ENCODE measurements at places on chromosomes 7 and 10.
A peak's percentile ranks its signal among the peaks of the same experiment; 100 is the strongest.

DNA sequence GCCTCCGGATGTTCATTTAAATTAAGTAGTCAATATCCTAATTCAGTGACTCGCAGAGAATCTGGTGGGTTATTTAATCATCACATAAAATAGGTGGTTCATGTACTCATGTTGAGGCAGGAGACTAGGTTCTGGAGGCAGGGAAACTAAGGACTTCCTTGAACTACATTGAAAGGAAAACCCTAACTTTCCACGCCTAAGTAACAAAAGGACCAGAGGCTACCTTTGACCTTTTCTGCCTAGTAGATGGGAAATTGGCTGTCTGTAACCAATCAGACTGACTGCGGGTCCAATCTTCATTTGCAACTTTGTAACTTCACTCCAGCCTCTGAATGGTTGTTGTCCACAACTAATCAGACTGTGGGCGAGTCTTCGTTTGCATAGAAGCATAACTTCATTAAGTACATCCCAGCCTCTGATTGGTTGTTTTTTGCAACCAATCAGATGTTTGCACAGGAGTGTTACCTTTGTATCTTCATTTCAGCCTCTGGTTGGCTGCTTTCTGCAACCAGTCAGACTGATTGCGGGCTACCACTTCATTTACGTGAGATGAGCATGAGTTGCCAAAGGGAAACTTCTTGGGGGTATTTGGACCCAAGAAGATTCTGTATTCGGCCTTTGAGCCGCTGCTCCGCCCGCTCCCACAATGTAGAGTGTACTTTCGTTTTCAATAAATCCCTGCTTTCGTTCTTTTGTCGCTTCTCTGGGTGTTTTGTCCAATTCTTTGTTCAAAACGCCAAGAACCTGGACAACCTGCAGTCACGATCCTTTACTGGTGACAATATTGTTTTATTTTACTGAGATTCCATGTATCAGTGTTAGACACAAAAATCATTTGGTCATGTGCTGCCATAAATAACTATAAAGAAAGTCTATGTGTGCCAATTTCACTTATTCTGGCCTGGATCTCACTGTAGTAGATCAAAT, 1.7 kb upstream of the ST7 start:
- DNase-seq = no peak

GRCh38 chr7:72577107-72577506, 165.0 kb upstream of the CALN1 start:
- DNase-seq = no peak

- DNase-seq = no peak
These were observed 15.1 kb downstream of the PRSS2 start for GRCh38 chr7:142785841-142786250.

- no peak for DNase-seq
These were observed 76.0 kb upstream of the LEP start for GRCh38 chr7:128164955-128165670.

DNA sequence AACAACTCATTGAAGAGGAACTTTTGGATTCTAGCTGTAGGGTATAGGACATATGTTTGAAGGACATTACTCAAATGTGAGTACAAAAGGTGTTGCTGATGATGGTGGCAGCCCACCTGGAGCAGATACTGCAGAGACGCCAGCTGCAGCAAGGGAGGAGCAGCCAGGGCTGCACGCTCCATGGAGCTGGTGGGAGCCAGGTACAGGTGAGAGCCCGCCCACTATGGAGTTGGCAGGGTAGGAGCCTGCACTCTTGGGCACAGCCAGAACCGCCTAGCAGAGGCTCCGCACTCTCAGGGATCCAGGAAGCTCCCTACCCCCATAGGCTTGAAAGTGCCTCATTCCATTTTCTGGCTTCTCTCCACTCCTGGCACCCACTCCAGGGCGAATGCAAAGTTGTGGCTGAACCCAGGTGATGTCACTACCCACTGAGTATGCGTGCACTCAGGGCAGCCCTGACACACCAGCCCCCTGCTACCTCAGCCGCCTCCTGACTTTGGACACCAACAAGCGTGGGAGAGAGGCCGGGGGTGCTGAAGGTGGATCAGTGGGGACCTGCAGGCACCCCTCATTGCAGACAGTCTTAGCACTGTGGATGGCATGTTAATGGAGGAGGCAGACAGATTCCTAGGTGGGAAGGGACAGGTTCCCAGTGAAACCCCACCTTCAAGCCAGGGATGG, 761.1 kb downstream of the IPMK start:
- DNase-seq = no peak

DNA sequence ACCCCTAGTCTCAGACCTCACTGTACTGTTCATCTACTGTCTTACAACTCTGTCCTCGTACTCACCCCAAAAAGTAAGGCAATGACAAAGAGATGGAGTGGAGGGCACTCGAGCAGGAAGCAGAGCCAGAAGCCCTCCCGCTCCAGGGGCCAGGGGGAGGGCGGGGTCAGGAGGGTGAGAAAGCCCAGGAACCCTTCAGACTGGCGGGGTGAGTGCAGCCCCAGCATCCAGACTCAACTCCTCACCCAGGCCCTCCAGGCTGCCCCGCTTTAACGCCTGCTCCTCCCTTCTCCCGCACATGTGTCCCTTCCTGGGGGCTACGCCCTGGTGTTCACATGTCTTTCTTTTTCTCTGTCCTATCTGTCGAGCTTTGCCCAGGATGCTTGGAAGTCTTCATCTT, 66.1 kb downstream of the CALML3 start:
- no peak for DNase-seq

DNA sequence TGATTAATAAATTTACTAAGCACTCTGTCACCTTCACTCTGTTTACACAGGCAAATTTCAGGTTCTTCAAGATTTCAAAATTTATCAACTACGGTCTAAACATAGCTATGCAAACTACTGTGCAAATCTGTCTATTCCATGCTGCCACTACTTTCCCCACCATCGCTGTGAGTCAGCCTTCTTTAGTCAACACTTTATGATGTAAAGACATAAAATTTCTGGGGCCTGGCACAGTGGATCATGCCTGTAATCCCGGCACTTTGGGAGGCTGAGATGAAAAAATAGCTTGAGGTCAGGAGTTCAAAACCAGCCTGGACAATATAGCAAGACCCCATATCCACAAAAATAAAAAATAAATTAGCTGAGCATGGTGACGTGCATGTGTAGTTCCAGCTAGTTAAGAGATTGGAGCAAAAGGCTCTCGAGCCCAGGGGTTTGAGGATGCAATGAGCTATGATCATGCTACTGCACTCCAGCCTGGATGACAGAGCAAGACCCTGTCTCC, 42.6 kb downstream of the CNOT4 start:
- DNase-seq = peak; percentile 5

- DNase-seq = no peak
These were observed 18.4 kb upstream of the FRMD4A start for GRCh38 chr10:14349081-14349480.

DNA sequence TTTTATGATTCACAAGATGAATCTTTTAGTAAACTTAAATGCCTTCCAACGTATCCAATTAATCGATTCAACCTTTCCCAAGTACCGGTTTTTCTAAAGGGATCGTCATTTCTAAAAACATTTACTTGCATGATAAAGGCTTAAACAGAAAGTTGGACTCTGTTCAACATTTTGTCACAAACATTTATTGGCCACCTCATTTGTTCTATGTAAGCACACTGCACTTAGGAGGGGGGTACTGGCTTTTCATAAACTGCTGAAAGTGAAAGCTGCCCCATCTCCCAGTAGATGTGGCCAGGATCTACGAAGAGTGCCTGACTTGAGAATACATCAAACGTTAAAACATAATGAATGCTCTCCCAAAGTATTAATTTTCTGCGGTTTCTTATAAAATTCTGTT, 37.3 kb upstream of the LAMB4 start:
- peak; percentile 15 for DNase-seq

DNA sequence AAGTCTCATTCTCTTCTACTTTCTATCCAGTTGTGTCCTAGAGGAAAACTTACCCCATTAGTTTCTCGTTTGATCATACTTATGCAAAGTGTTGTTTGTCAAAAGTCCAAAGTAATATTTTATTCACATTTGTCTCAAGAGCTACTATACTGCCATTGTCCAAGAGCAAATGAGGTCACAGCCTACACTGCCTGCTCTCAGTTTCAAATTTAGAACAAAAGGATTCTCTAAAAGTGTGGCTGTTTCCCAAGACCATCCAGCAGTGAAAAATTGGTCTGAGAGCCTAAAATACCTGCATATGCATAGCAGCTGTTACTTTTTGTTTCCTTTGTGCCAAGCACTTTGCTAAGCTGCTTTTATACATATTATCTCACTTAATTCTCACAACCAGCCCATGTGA, 439.5 kb upstream of the NFE2L3 start:
- no peak for DNase-seq

- DNase-seq = peak; percentile 77
These were observed 33.7 kb downstream of the NRBF2 start for GRCh38 chr10:63166742-63167258.

DNA sequence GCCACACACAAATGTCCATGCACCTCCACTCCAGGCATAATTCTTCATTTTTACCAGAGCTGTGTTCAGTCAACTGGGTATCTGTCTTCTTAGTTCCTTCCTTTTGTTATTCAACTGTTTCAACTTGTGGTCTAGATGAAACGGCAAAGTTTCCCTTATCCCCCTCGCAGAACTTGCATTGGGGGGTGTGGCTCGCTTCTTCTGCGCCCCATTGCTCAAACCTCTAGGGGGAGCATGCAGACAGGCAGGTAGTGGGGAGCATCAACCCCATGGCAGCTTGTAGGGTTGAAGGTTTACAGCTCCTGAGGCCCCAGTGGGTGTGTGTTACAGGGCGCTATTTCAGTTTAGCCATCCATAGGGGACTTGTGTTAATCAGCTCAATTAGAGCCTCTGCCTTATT, 38.3 kb upstream of the COBL start:
- DNase-seq = no peak

- DNase-seq = peak; percentile 60
These were observed 563 bp upstream of the JMJD1C start for GRCh38 chr10:63466144-63466935.

DNA sequence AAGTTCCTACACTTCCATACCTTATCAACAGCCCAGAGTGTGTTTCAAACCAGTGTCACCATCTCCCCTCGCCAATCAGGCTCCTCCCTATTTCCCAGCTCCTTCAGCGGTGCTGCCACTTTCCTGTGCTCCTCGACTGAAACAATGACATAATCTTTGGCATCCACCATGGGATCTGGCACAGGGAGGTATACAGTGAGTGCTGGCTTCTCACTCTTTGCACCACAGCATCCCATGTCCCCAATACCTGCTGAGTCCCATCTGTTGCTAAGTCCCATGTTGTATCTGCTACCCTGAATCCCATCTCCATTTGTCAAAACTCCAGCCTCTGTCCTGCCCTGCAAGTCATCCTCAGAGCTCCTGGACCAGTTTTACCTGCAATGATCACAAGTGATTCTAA, 15.4 kb downstream of the PAXIP1 start:
- DNase-seq = no peak

- DNase-seq = peak; percentile 4
These were observed 83.9 kb downstream of the HECW1 start for GRCh38 chr7:43196379-43196778.

- no peak for DNase-seq
These were observed 42.4 kb downstream of the TNRC18 start for GRCh38 chr7:5381071-5381772.

DNA sequence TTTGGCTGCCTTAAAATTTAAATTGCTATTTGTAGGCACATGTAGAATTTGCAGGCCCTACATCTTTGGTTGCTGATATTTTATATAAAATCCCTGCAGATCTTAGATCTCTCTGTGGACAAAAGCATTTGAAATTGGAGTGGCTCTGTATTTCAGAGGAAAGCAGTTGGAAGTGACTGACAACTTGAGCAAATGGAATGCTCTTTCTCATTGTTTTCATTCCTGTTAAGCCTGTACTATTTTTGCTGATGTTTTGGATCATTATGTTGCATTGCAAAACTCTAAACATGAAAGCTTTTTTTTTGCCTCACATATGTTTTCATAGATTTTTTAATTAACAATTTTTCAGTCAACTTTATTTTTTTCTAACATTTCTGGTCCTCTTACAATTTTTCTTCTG, 251.2 kb upstream of the MDFIC start:
- DNase-seq = peak; percentile 47

DNA sequence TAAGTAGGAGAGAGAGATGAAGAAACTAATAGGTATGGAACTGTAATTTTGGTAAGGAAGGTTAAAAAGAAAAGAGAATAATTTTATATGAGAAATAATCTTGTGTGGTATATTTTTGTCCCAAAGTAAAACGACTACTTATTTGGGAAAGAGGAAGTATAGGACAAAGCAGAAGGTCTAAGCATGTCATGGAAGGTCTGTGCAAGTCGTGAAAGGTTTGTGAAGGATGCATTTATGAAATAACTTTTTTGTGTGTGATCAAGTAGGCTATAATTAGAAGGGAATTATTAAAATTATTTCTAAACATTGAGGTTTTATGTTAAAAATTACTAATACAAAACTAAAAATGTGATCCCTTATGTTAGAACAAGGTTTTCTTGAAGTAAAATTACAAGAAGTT, 63.3 kb downstream of the ZNF783 start:
- DNase-seq = no peak

- DNase-seq = no peak
These were observed 4.2 kb downstream of the ALKBH4 start for GRCh38 chr7:102460467-102460866.

GRCh38 chr10:29736366-29737073, 101.7 kb upstream of the SVIL start:
- DNase-seq = no peak

- peak; percentile 14 for DNase-seq
These were observed 82.4 kb downstream of the SHH start for GRCh38 chr7:155729847-155730246.
